ENCODE measurements at places on chromosomes 6 and 20.
A peak's percentile ranks its signal among the peaks of the same experiment; 100 is the strongest.

DNA sequence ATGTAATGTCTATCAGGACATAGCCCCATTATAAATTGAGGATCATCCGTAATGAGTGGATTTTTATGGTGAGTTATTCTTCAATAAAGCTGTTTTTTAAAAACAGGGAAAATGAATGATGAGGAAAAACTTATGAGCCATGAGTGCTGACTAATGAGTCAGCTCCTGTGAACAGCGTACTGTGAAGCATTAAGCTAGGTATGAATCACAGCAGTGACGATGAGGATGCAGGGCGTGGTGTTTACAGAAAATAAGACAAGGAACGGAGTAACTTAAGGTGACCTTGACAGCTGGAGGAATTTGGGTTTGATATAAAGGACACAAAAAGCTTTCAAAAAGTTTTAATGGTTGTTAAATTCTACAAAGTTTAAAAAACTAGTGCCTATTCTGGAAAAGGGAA lies 96.3 kb downstream of the FOXF2 start:
- DNase-seq, result no peak

DNA sequence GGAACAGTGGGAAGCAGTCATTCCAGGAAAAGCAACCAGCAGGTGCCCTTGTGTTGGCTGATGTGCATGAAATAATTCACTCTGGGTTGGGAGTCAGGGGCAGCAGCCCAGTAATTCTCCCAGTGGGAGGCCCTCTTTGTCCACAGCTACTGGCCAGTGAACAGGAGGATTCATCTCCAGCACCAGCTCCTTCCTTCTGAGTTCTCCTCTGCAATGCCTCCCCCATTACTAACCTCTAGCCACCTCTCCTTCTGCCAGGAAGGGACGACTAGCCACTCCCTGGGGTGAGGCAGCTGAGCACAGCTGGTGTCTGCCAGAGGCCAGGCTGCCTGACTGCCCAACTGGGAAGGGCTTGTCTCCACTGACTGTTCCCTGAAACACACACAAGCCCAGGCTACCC lies 12.5 kb upstream of the R3HDML start:
- DNase-seq, result no peak

- no peak for DNase-seq
These were observed 698.5 kb downstream of the FRK start for GRCh38 chr6:115362234-115362633.

- no peak for DNase-seq
These were observed 7.0 kb downstream of the RCAN2 start for GRCh38 chr6:46484081-46484820.

- DNase-seq, result peak; percentile 38
These were observed at the start of gene GNAS for GRCh38 chr20:58852543-58853271. Gene GNAS (plus strand): TSS chr20:58852716.
